Heart left ventricle (tissue), 16 donors: ENCODE measurements at places on chromosomes 1 and 21. TPM values are rescaled to one million over a fixed set of nuclear protein-coding genes. Genes with fewer than 3 reads are reported as not detected.
A peak's percentile ranks its signal among the peaks of the same experiment; 100 is the strongest.

IL20 gene
- not detected for total RNA-seq

SH2D2A gene
- total RNA-seq, result 8.2 TPM

AMY1B gene
- not detected for total RNA-seq

CD1E gene
- total RNA-seq, result not detected

ESRRG gene
- 27.8 TPM for total RNA-seq

IQCC gene
- total RNA-seq, result 1.1 TPM

POU3F1 gene
- total RNA-seq, result not detected

ACTN2 gene
- 3,722 TPM for total RNA-seq

FCGR2B gene
- total RNA-seq, result 30.8 TPM

ELAPOR1 gene
- total RNA-seq, result 0.59 TPM

EPHB2 gene
- 0.70 TPM for total RNA-seq

FAM151A gene
- 0.48 TPM for total RNA-seq

DNA sequence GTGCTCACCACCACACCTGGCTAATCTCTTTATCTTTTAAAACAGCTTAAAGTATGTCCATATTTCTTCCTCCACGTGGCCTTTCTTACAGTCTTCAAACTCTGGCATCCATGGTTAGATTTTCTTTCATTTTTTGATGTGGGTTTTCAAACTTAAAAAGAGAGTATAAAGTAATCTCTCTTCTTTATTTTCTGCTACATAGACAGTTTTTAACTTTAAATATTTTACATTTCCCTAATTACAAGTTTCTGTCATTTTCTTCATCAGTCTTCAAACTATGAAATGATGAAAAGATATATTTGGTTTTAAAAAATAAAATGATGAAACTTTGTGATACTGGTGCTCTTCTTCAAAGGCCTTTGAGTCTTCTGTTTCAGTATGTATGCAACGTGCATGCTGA, 143.5 kb upstream of the ESRRG start:
- no peak for DNase-seq

DNA sequence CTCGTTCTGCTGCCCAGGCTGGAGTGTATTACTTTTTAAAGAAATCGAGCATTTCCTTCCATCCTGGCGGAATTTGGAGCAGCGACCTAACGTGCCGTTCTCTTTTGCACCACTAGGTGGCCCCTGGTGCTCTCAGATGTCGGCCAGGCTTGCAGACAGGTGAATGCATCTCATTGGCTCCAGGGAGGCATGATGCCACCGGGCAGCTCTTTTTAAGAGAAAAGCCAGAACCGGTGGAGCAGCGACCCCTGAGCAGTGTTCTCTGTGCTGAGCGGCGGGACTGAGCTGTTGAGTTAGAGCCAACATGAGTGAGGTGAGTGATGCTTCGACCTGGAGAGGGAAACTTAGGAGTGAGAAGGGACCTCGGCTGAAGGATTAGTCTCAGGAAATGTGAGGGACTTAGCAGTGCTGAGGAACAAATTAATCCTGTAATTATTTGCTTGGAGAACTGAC, at the start of gene PCP4:
PCP4 (plus strand) TSS at position 241 of the 453 bp plus-strand sequence; CDS start at position 305, 64 bp downstream.
- DNase-seq, result peak; percentile 24

- DNase-seq, result no peak
Observed at GRCh38 chr21:30014886-30015285, 75.1 kb upstream of the GRIK1 start.

- no peak for DNase-seq
Observed at GRCh38 chr1:9086045-9086444, 16.6 kb upstream of the SLC2A5 start.

- DNase-seq, result no peak
Observed at GRCh38 chr1:195745189-195746010, 862.8 kb downstream of the KCNT2 start.

- DNase-seq, result no peak
Observed at GRCh38 chr1:8816264-8816663, 1.2 kb downstream of the RERE start.

GRCh38 chr1:24308365-24309015, 10.7 kb upstream of the GRHL3 start:
- no peak for DNase-seq

DNA sequence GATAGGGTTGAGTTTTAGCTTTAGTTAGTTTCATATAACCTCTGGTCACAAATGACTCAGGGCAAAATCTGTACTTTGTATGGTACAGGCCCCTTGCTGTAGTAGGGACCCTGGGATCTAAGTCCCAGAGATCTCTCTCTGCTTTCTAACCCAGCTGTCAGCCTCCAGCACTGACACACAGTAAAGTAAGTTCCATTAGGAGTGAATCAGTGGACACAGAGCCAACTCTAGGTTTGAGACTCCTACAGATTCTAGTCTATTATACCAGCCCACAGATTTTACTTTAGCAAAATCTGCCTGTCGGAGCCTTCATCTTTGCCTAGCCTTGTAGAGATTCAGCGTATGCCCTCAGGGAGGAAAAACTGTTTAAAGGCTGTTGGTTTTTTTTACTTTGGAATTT, 52.5 kb downstream of the ANGPTL1 start:
- DNase-seq, result no peak

GRCh38 chr1:30033256-30034104, 689.9 kb downstream of the MATN1 start:
- no peak for DNase-seq

- DNase-seq, result no peak
Observed at GRCh38 chr1:182855911-182856310, 16.8 kb downstream of the DHX9 start.

DNA sequence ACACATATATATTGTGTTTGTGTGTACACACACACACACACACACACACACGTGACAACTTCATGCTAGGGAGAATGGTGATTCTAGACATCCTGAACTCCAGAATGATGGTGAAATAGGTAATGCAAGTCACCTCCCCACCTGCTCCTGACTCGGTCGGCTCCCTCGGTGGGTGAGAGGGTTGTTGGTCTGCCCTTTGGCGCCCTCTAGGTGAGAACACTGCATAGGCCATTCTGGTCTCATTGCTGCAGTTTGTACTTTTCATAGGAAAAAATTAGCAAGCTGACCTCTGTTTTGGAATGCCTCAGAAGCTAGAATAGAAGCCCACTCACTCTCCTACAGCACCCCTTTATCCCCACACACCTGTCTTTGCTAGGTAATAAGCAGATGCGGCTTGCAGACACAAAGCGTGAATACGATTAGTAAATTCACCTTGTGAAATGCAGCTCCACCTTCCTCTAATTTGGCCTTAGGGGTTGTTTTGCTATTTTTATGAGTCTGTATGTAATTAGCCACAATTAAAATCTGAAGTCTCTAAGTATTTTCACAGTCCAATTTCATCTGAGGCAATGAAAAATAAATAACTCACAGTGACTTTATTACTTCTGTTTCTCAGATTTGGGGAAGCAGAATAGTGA, 130.0 kb upstream of the KCNJ15 start:
- peak; percentile 35 for DNase-seq

DNA sequence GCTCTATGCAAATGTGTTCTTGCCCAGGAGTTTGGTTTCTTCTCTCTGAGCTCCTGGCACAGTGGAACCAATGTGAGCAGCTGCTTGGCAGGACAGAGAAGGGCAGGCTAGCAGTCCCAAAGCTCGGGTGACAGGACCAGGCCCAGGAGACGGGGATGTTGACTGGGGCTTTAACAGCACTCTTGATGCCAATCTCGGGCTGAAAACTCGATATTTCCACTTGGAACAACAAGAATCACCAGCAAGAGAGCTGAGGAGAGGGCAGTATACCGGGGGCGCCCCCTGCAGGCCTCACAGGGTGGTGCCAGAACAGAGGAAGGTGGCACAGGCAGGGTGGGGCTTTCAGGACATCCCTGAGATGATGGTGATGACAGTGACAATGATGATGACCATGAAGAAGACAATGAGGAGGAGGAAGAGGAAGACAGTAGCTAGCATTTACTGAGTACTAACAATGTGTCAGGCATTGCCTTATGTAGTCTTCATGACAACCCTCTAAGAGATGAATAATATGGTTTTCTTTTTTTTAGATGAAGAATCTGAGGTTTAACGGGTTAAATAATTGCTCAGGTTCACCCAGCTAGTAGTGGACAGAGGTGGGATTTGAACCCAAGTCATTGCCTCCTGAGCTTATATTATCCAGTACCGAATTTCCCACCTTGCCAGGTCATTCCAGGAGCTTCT, 2.7 kb upstream of the KCNJ9 start:
- DNase-seq, result no peak

- DNase-seq, result peak; percentile 88
Observed at GRCh38 chr21:42234464-42235241, 15.7 kb downstream of the ABCG1 start.

- no peak for DNase-seq
Observed at GRCh38 chr21:43771199-43771675, 4.9 kb downstream of the CSTB start.

DNA sequence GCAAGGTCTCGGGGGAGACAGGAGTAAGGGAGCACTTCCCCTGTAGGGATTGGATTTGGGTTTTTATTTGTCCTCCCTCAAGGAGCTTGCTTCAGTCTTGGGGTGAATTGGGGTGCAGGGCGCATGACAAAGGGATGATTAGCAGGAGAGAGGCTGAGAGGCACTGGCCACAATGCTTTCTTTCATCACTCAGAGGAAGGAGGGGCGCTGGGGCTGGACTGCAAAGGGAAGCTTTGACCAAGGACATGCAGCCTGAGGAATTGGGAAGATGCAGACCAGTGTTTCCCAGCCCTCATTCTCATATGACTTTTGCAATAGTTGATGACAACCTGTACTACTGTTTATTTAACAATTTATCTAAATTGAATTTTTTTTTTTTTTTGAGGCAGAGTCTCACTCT, 34.1 kb upstream of the PDPN start:
- no peak for DNase-seq

- no peak for DNase-seq
Observed at GRCh38 chr1:153733970-153734369, 6.1 kb downstream of the INTS3 start.

DNA sequence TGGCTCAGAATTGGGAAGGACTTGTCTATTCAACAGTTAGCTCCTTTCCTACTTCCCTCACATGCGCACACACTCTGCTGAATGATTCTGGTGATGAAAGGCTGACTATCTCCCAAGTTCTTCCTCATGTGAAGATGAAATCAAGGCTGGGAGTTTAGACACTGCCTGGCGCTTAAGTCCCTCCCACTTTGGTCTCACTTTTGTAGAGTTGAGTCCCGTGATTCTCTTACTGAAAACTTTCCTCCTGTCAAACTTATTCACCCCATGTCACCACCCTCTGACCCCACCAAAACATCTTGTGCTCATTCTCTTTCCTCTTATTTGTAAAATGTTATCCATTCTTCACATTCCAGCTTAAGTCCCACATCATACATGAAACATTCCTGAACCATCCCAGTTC, 8.4 kb upstream of the MRPS6 start:
- no peak for DNase-seq

DNA sequence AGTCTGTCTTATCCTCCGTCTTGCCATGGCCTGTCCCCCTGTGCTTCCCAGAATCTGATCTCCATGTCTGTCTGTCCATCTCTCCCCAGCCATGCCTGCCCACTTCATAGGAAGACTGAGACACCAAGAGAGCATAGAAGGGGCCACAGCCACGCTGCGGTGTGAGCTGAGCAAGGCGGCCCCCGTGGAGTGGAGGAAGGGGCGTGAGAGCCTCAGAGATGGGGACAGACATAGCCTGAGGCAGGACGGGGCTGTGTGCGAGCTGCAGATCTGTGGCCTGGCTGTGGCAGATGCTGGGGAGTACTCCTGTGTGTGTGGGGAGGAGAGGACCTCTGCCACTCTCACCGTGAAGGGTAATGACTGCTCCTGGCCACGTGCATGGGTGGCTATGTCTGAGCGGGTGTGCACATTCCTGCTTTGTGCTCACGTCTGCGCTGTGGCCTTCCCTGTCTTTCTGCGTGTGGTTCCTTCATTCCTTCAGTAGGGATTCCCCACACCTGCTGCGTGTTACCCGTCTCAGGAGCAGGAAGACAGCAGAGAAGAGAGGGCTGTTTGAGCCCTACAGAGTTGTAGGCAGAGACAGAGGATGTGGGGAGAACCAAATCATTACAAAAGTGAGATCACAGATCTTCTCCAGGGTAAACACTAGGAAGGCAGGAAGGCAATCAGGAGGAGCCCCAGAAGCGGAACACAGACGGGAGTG, 80.8 kb downstream of the OBSCN start:
- peak; percentile 47 for DNase-seq

DNA sequence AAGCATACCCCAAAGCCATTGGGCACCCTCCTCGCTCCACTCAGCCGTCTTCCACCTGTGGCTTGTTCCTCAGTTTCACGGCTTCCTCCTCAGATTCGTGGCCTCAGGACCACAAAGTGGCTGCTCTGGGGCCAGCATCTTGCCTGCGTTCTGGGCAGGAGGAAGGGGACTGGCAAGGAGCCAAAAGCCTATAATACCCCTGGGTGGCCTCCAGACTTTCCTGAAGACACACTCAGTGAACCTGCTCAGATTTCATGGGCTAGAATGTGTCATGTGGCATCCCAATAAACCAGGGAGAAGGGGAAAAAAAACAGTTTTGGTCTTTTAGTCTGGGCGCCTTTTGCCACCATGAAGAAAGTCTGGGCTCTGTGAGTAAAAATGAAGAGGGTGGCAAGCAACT, 62.0 kb downstream of the SDC3 start:
- DNase-seq, result no peak

DNA sequence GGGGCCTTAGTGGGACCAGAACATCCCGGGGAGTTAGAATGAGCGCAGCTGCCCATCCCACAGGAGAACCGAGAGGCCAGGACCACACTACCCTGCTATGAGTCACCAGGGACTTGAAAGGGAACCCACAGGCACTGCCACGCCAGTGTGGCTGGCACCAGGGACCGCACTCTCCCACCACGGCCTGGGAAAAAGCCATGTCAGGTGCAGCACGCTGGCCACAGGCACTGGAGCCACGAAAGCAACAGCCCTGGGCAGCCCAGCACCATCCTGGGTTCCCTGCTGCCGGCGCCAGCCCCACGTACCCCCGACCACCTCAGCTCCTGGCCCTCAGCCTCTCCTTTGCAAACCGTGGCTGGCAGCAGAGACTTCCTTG, 14.1 kb upstream of the TMEM240 start:
- no peak for DNase-seq

GRCh38 chr1:31218705-31219104, 21.0 kb downstream of the NKAIN1 start:
- no peak for DNase-seq

DNA sequence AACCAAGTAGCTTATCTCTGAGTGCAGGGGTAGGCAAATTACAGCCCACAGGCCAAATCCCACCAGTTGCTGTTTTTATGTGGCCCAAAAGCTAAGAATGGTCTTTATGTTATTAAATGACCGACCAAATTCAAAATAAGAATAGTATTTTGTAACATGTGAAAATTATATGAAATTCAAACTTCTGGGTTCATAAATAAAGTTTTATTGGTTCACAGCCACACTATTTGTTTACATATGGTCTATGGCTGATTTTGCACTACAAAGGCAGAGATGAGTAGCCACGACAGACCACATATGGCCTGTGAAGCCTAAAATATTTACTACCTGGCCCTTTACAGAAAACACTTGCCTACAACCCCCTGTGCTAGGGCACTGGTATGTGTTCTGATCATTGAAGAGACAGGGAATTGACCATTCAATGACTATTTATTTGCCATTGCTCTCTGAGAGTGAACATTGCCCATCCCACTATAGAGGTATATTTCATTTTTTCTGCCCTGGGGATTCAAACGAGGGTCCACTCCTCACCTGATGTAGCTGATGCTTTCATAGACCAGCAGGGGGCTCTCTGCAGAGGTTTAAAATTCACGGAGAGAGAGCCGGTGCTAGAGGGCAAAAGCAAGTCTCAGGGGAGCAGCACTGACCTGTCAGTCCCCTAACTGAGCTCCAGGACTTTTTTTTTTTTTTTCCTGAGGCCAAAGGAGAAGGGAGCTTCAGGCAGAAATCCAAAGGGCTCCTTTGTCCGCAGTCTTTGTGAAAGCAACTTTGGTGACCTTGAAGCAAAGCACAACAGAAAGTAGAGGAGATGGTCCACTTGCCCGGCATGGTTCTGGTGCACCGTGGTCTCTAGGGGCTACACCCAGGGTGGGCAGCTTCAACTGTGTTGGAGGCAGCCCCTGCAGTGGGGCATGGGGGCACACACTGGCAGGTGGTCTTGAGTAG, 7.3 kb upstream of the GNL2 start:
- DNase-seq, result no peak
